ENCODE measurements at places on chromosomes 1 and 21. TPM values are rescaled to one million over a fixed set of nuclear protein-coding genes. Genes with fewer than 3 reads are reported as not detected.

MACO1 gene
- 14.3 TPM for total RNA-seq

COL9A2 gene
- 22.3 TPM for total RNA-seq

ADAR gene
- 299 TPM for total RNA-seq

KCNN3 gene
- 0.36 TPM for total RNA-seq

DESI2 gene
- 31.1 TPM for total RNA-seq

TFAP2E gene
- total RNA-seq = 0.47 TPM

DNA sequence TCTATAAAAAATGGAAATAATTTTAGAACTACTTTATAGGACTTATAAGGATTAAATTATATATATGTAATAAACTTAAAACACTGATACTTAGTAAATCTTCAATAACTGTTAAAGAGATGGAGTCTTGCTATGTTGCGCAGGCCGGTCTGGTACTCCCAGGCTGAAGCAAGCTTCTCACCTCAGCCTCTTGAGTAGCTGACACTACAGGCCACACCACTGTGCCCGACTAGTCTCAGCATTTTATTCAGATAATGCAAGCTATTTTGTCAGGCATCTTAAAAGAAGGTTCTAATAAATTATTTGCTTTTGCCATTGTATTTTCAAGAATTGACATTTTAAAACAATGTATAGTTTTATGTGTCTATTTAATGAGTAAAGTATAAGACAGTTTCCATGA, 20.8 kb downstream of the CNST start:
- H3K36me3 ChIP-seq = peaks cover 29% of the 10 kb centered on the region
- H3K27ac ChIP-seq = no peak overlapping the region

GRCh38 chr1:231172411-231172810, 10.6 kb downstream of the TRIM67 start:
- H3K27ac ChIP-seq = no peak overlapping the region
- no peak for DNase-seq
- H3K27me3 ChIP-seq = peaks cover 35% of the 10 kb centered on the region
- H3K4me1 ChIP-seq = no peaks in the 10 kb centered on the region

GRCh38 chr1:10530281-10530740, 55.6 kb downstream of the PEX14 start:
- no peak for DNase-seq
- no peaks in the 10 kb centered on the region for H3K36me3 ChIP-seq
- no peaks in the 10 kb centered on the region for H3K27me3 ChIP-seq
- H3K27ac ChIP-seq = no peak overlapping the region
- H3K4me1 ChIP-seq = peaks cover 9% of the 10 kb centered on the region

- H3K27me3 ChIP-seq = no peaks in the 10 kb centered on the region
- no peaks in the 10 kb centered on the region for H3K4me1 ChIP-seq
- no peak overlapping the region for H3K27ac ChIP-seq
- no peak for DNase-seq
These were observed 56.3 kb downstream of the SMYD3 start for GRCh38 chr1:246450611-246451251.

DNA sequence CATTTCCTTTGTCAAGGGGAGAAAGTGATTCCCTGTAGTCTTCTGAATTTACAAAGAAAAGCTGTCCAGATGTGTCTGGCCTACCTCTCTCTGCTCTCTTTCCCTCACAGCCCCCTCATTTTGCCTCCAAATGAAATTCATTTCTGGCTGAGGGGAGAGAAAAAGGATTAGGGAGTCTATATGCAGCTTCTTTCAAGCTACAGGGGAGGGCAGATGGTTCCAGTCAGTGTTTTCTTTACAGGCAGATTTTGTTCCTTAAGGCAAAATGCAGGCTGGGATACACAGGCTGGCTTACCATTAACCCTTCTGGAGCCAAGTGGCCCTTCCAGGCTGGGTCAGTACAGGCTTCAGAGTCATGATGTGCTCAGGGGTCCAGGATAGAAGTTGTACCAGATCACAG, 198.1 kb upstream of the USP24 start:
- peaks cover 8% of the 10 kb centered on the region for H3K27me3 ChIP-seq
- no peak overlapping the region for H3K4me3 ChIP-seq
- no peaks in the 10 kb centered on the region for H3K4me1 ChIP-seq
- H3K36me3 ChIP-seq = no peaks in the 10 kb centered on the region

- H3K27ac ChIP-seq = peak overlapping the region; percentile 68
- no peak for DNase-seq
- peaks cover 3% of the 10 kb centered on the region for H3K36me3 ChIP-seq
- peaks cover 4% of the 10 kb centered on the region for H3K27me3 ChIP-seq
These were observed 1.5 kb downstream of the LRRC8D start for GRCh38 chr1:89822109-89822962.

DNA sequence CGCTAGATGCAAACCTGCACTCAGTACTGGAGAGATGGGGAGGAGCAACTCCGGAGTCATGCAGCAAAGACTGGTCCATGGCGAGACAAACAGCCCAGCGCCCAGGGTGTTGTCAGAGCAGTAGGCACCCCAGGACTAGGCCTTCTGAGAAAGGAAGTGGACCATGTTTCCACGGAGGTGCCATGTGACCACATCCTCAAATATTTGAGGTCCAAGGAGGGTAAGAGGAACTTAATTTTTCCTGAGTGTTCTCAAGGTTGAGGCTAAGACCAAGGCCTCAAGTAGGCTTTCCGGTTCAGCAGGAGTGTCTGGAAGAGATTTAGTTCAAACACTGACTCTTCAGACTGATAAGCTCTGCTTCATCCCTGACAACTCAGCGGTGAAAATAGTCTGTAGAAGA, 186.2 kb downstream of the RHOU start:
- H3K36me3 ChIP-seq = peaks cover 2% of the 10 kb centered on the region
- no peak overlapping the region for H3K27ac ChIP-seq
- no peak overlapping the region for H3K4me3 ChIP-seq
- H3K27me3 ChIP-seq = peaks cover 19% of the 10 kb centered on the region
- no peaks in the 10 kb centered on the region for H3K4me1 ChIP-seq

DNA sequence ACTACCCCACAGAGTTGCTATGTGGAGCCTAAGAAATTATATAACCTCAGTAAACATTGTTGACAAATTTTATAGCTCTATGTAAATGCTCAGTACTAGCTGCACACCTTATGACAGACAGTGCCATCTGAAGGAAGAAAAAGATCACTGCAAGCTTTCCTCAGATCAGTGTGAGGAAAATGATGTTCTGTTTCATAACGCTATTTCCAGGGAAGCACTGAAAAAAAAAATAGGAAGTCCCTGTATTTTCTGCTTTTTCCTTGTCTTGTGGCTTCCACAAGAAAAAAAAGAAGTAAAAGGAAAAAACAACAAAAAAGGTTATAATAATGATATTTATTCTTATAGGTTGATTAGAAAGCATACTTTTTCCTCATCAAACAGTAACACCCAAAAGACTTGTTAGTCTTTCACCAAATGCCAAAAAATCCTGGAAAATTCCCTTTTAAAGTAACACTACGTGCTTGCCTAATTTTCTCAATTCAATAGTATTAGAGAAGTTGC, 23.2 kb downstream of the LYST start:
- no peak overlapping the region for H3K4me3 ChIP-seq
- H3K27ac ChIP-seq = no peak overlapping the region
- H3K4me1 ChIP-seq = peaks cover 43% of the 10 kb centered on the region
- no peak for DNase-seq

GRCh38 chr1:161166669-161167548, 683 bp downstream of the PPOX start:
- peaks cover 29% of the 10 kb centered on the region for H3K36me3 ChIP-seq
- peak overlapping the region; percentile 99 for H3K27ac ChIP-seq
- DNase-seq = no peak
- H3K27me3 ChIP-seq = no peaks in the 10 kb centered on the region
- H3K4me1 ChIP-seq = peaks cover 60% of the 10 kb centered on the region

DNA sequence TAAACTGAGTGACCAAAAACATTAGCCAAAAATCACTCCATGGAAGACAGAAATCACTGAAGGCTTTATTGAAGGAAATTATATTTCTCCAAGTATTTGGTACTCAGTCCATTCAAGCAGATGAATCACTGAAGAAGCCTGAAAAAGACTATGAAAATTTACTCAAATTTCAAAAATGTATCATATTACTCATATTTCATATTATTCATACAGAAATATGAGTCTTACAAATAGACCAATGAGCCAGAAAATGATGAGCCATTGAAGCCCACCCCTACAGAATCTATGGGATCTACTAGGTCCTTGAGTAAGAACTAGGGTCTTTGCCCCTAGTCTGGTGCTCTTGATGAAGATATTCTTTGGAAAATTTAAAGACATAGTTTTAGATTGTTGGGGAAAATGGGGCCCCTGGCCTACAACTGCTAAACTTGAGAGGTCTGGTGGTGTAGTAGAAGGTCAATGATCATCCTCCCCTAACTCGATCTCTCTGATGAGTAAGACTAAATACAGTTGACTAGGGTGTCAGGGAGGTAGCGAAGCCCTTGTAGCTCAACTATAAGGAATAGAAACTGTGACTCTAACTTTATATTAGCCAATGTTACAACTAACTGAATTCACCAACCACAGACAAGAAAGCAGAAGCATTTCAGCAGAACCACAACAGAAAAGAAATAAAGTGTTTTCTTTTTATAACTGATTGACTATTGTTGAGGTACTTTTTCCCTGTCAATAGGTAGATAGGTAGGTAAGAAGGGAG, 81.0 kb downstream of the NOTCH2 start:
- peak overlapping the region; percentile 53 for H3K4me3 ChIP-seq
- H3K4me1 ChIP-seq = peaks cover 46% of the 10 kb centered on the region
- DNase-seq = no peak
- no peaks in the 10 kb centered on the region for H3K27me3 ChIP-seq
